NCI-H2107 (cell line): ENCODE measurements at places on chromosomes 16 and 17.

- DNase-seq, result no peak
Measured at GRCh38 chr16:82732461-82732860, 105.7 kb downstream of the CDH13 start.

DNA sequence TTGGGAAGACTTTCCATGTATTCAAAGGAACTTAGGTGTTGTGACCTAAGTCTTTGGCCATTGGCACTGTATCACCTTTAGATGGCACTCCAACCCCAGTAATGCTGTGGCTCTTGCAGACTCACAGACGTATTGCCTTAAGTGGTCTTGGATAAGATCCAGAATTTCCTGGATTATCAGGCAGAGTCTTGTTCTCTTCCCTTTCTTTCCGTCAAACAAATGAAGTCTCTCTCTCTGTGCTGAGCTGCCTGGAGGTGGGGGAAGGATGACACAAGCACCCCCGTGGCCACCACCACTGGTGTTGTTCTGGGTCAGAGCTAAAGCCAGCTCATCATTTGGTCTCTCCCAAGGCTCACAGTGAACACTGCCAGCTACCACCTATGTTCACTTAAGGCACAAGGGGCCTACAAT, 789.9 kb upstream of the KIF2B start:
- no peak for DNase-seq

- DNase-seq, result peak; percentile 51
Measured at GRCh38 chr17:74431568-74432423, at the start of gene GPRC5C. GPRC5C (plus strand) TSS chr17:74432088; CDS start chr17:74439777, 7,689 bp downstream.

- no peak for DNase-seq
Measured at GRCh38 chr17:2863204-2863603, 67.0 kb downstream of the RAP1GAP2 start.

DNA sequence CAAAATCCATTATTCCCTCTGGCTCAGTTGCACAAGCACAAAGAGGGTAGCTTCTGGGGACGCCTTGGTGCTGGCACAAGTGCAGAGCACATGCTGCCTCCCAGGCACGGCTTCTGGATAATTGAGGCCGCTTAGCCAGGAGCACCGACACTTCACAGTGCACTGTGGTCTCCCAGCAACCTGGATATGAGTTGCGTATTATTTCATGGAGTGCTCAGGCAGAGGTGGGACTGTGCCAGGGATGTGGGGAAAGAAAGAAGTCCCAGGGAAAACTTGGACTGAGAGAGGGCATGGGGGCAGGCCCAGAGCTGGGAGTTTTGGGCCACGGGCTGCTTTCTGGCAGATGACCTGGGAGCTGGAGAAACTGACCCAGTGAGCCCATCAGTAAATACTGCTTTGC, 37.5 kb downstream of the MPRIP start:
- no peak for DNase-seq

GRCh38 chr16:86578061-86578599, at the start of gene FOXL1:
FOXL1 (plus strand) TSS chr16:86578549; CDS start chr16:86578724, 175 bp downstream.
- no peak for DNase-seq

DNA sequence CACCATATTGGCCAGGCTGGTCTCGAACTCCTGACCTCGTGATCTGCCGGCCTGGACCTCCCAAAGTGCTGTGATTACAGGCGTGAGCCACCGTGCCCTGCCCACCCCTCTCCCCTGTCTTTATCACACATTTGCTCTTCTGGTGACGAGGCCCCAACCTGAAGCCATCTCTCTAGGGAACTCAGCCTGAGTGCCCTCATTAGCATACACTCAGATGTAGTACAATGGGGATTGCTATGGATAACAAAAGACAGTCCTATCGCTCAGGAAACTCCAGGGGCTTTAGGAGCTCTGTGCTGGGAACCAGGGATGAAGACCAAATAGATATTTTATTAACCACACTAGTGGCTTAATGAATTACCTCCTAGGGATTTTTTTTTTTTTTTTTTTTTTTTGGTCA, 100.7 kb downstream of the MARF1 start:
- peak; percentile 70 for DNase-seq

DNA sequence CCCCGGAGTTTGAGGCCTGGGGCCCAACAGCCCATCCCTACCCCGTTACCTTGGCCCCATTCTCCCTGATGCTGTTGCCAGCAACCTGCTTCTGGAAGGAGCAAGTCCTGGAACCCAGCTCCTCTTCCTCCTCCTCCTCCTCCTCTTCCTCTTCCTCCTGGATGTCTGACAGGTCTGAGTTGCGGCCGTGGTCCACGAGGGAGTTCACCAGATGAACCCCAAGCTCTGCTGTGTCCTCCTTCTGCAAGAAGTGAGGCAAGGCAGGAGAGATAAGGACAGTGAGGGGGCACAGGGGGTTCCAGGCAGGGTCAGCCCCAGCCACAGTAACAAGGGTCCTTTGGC, 18.7 kb downstream of the TSPOAP1 start:
- DNase-seq, result no peak

- DNase-seq, result no peak
Measured at GRCh38 chr16:19356024-19356952, 61.4 kb upstream of the TMC5 start.

DNA sequence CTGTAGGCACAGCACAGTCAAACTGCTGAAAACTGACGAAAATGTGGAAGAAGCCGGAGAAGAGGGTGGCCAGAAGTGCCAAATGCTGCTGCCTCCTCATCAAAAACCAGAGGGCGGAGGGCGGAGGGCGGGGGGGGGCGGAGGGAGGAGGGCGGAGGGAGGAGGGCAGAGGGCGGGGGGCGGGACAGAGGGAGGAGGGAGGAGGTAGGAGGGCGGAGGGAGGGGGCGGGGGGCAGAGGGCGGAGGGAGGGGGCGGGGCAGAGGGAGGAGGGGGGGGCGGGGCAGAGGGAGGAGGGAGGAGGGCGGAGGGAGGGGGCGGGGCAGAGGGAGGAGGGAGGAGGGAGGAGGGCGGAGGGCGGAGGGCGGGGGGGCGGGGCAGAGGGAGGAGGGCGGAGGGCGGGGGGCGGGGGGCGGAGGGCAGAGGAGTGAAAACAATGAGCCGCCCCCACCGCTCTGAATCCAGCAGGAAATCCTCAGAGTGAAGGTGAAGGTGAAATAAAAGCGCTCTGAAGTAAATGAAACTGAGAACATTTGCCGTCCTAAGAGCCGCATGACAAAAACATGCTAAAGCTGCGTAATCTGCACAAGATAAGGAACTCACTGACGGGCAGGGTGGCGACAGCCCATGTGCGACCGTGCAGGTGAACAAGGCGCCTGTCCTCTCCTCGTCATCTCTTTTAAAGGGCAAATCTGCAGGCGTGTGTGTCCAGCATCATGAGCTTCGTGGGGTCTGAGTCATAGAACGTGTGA, 22.6 kb upstream of the CBFA2T3 start:
- no peak for DNase-seq

GRCh38 chr16:51557670-51558069, 406.6 kb upstream of the SALL1 start:
- no peak for DNase-seq

DNA sequence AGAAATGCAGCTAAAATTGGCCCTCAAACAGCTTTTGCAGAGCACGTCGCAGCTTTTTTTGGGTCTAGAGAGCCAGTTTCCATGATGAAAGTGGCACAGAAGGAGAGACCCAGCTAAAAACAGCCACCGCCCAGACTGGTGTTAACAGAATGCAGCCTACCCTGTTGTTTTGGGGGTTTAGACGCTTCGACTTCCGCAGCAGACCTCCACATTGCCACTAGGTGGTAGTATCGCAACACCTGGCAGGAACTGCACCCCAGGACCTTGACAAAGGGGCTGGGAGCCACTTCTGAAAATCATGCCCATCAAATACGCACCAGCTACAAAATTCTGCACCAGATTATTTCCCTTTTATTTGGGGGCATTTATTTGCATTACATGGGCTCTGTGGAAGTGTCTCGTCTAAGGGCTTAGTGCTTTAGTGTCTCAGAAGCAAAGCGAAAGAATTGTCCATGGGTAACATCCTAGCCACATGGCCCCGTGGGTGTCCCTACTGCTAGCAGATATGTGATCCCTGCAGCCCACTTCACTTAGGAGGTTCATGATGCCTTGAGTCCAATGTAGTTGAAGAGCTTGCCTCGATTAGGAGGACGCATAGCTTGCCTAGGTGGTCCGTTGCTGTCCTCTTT, 167.1 kb downstream of the HAPSTR1 start:
- DNase-seq, result no peak

- no peak for DNase-seq
Measured at GRCh38 chr17:32323811-32324491, 18.0 kb downstream of the C17orf75 start.

DNA sequence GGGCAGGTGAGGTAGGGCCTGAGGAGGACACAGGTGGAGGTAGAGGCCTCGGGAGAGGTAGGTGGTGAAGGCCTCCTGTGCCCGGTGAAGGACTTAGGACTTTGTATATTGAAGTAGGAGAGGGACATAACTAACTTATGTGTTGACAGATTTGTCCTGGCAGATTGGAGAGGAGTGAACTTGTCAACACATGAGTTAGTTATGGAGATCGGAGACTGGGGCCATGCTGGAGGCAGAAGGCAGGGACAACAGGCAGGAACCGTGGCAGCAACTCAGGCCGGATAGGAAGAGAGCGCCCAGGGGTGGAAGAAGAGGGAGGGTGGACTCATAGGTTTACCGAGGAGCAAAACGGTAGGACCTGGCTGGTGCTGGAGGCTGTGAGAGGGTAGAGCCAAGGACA, 18.4 kb downstream of the GLP2R start:
- no peak for DNase-seq

DNA sequence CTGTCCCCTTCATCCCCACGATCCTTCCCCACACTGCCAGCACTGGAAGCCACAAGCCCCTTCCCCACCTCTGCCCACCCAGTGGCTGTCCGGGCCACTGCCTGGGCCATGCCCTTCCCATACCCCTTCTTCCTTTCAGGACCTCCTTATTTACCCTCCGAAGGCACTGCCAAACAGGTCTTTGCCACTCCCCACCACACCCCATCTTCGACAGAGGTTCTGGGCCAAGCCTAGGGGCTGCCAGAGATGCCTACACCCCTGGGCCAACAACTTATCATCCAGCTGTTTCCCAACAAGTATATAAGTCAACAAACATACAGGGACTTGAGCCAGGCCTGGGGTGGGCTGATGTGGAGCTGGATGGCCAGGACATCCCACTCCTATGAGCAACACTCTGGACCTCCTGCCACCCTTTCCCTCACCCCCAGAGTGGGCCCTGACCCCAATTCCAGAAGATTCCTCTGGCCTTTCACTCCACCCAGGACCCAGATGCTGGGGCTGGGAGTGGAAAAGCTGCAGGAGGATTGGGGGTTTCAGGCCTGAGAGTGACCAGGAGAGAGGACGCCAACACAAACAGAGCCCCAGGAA, 1.5 kb upstream of the PPP1R1B start:
- DNase-seq, result no peak

GRCh38 chr17:78826836-78827509, 13.6 kb downstream of the USP36 start:
- no peak for DNase-seq

DNA sequence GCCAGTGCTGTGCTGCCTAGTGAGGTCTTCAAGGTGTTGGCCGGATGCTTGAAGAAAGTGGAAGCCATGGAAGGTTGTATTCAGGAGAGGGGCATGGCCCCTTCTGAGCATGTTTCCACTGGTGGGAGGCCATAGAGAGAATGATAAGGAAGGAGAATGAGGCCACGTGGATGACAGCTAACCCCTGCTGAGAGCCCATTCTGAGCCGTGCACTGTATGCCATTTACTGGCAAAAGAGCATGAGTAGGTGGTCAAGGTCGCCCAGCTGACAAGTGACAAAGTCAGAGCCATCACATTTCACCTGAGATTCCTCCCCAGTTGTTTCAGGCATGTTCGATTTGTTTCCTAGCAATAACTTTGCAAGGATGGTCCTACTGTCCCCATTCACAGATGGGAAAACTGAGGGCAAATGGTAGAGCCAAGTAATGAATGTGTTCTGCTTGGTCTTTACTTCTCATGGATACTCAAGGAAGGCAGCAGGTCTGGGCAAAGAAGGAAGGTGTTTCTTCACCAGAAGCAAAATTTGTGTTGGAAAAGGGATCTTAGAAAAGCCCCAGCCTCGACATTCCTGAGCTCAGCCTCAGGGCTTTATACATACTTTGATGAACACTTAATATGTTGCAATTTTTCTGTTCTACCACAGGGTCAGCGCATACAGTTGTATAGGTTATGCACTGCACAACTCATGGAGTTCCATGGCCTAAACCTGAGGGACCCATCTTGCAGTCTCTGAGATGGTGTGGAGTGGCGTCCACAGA, 10.5 kb upstream of the NKD1 start:
- no peak for DNase-seq

DNA sequence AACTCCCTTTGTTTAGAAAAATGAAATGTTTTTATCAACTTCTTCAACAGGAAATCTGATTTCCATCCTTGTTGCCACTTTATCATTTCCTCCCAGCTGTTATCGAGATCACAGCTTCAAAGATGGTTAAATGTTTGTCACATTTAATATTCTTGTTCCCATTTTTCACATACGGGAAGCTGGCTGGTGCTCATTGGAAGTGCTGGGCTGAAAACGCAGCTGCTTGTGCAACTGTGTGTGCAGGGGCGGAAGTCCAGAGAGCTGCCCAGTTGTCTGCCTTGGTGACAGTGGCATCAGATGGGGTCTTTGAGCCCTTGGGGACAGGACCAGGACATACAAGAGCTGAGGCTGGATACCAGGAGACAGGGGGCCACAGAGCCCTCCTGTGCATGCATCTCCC, 549.2 kb upstream of the CDH11 start:
- DNase-seq, result no peak

DNA sequence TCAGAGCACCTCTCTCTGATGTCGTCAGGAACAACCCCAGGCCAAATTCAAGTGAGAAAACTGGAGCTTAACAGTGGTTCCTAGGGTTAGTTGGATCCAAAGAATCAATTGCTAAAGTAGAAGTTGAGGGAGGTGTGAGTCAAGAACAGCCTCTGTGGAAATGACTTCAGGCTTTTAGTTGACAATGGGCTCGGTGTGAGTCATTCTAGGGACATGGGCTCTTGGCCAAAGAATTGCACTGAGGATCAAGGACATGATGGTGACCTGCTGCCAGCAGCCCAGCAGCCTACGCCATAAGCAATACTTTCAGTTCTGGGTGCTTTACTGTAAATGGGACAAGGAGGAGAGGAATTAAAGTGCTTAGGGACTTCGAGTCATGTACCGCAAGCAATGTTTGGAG, 32.1 kb upstream of the SMURF2 start:
- no peak for DNase-seq

DNA sequence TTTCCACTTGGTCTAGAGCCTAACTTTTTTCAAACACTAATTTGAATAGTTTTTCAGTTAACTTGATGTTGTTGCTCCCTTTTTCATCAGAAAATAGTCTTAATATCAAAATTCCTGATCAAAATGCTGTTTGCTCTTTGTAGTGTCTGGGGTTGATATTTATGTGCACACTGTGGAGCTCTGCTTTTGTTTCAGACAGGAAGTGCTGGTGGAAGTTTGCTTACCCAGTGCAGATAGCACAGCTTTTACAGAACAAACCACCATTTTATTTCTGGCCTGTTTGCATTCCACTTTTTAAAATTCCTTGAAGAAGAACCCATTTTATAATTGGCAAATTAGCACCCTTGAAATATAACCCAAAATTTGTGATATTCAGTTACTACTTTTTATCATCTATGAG, 125.4 kb downstream of the MRTFB start:
- DNase-seq, result no peak
